ENCODE measurements at places on chromosomes 12 and 14. TPM values are rescaled to one million over a fixed set of nuclear protein-coding genes. Genes with fewer than 3 reads are reported as not detected.

GRCh38 chr12:52534482-52534881 lies 14.3 kb upstream of the KRT5 start:
- no peak for DNase-seq

- DNase-seq: no peak
Observed at GRCh38 chr12:85466890-85467289, 186.9 kb downstream of the ALX1 start.

GRCh38 chr14:39722547-39723273 lies 290.5 kb upstream of the FBXO33 start:
- no peak for DNase-seq

DNA sequence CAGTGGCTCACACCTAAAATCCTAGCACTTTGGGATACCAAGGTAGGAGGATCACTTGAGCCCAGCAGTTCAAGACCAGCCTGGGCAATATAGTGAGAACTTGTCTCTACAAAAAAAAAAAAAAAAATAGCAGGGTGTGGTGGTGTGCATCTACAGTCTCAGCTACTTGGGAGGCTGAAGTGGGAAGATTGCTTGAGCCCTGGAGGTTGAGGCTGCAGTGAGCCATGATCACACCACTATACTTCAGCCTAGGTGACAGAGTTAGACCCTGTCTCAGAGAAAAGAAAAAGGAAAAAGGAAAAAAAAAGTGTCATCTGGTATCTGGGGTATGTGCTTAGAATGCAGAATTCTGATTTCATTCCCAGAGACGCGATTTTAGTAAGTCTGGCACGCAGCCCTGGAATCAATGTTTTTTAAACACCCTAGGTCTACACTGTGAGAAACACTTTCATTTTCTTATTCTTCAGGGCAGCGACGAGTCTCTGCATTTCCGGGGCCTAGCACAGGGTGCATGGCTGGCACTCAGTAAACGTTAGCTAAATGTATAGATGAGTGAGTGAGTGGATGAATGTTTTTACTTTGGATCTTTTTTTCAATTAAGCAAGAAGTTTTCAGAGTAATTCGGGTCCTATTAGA lies 243.8 kb upstream of the PWP1 start:
- no peak for DNase-seq

DNA sequence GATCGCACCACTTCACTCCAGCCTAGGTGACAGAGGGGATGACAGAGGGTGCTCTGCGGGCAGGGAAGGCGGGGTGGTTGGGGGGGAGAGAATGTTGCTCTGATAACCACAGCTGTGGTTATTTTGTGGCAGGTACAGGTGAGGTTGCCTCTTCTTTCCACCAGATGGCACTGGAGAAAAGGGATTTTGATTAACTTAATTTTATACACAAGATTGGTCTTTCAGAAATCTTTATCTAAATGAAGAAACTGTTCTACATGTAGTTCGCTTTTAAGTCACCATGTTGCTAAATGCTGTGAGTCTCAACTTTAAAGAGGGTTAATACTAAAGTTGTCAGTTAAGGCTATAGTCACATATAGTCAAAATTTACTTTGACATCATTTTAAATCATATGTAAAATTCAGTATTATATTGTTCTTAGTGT lies 25.7 kb downstream of the FGF23 start:
- no peak for DNase-seq

DNA sequence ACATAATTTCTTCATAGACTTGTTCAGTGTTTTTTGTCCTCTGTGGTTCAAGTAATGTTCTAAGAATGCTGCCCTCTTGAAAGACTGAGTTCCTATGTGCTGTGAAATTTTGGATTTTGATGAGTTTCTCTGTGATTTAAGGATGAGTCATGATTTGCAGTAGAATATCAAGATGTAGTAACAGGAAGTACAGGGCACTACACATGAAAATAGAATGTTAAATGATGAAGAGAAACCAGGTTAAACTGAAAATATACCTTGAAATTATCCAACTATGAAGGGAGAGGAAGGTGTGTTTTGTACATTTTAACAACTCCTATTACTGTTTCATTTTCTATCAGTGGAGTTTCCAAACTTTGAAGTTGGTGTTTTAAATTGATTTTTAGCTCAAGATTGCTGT lies 4.8 kb downstream of the ELK3 start:
- no peak for DNase-seq

DNA sequence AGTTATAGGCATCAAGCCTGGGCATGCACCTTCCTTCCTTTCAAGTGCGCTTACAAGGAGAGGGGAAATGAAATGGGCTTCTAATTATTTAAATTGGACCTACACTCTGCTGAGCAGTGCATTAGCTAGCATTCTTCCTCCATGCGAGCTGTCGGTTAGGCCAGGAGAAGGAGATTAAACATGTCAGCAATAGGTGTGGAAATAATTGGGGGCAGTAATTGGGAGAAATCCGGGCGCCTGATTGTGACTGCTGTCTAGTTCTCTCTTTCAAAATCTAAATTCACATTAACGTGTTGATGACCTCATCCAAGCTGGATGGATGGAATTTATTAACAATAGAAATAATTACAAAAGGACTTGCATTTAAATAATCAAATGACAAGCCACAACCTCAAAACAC lies 86.2 kb upstream of the SEL1L start:
- no peak for DNase-seq

- no peak for DNase-seq
Observed at GRCh38 chr12:25252946-25253345, 2.2 kb upstream of the KRAS start.

DNA sequence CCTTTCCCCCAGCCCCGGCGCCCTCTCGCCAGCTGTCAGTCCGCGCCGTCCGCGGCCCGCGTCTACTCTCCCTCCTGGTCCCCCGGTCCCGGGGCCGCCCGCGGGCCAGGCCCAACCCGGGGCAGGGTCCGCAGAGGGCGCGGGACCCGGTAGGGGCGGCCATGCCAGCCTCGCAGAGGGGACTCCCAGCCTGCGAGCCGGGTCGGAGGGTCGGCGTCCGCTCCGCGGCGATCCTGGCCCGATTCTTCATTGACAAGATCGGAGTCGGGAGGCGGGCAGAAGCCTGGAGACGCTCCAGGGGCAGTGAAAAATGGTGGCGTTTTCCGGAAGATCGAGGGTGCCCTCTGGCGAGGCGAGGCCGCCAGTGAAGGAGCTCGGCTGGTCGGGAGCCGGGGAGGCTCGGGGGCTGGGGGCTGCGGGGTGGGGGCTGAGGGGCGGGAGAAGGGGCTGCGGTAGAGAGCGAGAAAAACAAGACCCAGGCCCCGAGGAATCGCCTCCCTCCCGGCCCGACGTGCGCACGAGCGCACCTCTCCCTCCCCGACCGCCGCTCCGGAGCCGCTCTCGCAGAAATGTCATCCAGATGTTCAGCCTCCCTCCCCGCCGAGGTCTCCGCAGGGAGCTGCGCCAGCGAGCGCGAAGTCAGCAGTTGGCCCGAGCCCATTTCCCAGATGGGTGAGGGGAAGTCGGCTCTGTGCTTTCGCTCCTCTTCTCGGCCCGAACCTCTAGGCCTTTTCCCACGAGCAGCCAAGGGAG lies 647 bp upstream of the TGFB3 start:
- peak; percentile 89 for DNase-seq

DNA sequence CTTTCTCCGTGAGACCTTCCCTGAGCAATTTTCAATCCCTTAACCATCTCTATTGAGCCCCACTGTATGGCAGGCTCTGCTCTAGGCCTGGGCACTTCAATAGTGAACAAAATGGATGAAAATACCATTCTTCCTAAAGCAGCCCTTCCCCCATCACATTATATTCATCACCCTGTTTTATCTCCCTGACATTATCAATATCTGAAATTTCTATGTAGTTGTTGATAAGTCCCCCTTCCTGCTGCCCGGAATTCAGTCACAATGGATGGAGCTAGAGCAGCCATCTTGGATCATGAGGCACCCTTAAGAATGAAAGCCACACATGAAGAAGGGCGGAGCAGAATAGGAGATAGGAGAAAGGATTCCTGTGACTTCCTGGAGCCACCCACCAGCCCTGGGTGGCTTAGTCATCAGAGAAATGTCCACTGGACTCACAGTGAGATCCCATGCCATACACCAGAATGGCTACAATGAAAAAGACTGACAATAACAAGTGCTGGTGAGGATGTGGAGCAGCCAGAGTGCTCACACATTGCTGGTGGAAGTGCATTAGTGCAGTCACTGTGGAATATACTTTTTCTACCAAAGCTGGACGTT lies 33.9 kb downstream of the SCARB1 start:
- DNase-seq: no peak

- DNase-seq: no peak
Observed at GRCh38 chr12:52234223-52234810, 1.3 kb downstream of the KRT7 start.

- DNase-seq: no peak
Observed at GRCh38 chr14:74429221-74429691, 3.2 kb upstream of the SYNDIG1L start.

DNA sequence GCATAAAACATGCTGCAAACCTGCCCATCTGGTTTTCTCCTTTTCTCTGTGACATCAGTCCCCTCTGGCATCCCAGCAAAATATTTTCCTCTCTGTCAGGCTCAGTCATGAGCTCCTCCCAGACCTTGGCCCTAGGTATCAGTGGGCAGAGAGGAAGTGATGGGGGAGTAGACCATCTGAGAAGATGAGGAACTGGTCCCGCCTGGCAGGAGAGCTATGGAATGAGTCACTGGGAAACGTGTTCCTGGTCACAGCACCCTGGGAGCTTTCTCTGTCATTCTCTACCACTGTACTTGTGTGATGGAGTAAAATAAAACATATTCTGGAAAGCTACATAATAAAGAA lies 5.0 kb upstream of the SRSF9 start:
- peak; percentile 34 for DNase-seq

DNA sequence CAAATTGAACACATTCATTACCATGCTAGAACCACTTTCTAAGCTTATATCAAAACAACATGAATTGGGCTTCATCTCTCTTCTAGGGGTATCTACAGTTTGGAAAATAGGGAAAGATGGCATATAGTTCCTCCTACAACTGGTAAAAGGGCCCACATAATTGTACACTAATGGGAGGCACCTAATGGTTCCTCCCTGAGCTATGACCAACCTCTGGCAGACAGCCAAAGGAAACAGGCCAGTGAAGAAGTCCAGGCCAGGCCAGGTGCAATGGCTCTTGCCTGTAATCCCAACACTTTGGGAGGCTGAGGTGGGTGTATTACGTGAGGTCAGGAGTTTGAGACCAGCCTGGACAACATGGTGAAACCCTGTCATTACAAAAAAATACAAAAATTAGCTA lies 23.2 kb upstream of the APOF start:
- no peak for DNase-seq

- DNase-seq: no peak
Observed at GRCh38 chr12:113990250-113991223, 24.4 kb upstream of the RBM19 start.

DNA sequence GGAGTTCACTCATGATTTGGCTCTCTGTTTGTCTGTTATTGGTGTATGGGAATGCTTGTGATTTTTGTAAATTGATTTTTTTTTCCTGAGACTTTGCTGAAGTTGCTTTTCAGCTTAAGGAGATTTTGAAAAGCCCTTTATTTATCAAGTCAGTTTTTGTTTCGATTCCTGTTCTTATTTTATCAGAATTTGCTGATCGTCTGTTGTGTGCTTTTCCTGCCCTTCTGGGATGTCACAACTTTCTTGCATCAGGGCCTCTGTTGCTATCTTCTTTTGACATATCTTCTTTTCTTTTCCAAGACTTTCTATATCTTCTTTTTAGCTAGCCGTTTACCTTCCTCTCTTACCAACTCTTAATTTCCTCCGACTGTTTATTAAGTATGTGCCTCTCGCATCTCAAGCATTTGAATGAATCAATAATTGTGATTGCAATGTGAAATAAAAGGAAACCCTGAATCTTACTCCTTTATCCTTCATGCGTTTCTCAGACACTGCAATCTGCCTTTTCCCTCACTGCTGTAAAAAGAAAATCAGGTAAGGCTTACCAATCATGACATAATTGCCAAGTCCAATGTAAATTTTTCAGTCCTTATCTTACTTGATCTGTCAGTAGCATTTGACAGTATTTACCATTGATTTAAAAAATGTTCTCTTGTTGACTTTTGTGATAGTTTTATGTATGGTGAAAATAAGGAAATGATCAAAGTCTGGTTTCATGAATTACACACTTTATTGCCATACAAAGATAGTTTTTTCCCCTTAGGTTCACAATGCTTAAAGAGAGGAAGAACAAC lies 53.0 kb downstream of the ETNK1 start:
- DNase-seq: no peak

DNA sequence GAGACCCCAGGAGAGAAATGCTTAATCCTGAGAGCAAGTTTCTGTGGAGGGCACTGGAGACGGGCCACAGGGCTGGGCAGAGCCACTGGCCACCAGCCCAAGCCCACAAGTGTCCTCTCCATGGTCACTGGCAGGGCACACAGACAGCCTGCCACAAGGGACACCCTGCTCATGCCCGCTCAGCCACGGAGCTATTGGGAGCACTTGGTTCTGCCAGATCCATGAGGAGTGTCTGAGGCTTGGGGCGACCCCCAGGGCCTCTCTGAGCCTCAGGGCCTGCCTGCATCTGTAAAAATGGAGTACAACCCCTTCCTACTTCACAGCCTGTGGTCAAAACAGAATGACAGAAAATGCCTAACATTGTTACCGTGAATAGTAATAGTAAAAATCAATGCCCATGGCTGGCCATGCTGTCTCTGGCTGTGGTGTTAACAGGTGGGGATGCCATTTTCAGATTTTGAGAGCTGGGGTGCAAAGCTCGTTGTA lies 3.2 kb downstream of the PGF start:
- no peak for DNase-seq

DNA sequence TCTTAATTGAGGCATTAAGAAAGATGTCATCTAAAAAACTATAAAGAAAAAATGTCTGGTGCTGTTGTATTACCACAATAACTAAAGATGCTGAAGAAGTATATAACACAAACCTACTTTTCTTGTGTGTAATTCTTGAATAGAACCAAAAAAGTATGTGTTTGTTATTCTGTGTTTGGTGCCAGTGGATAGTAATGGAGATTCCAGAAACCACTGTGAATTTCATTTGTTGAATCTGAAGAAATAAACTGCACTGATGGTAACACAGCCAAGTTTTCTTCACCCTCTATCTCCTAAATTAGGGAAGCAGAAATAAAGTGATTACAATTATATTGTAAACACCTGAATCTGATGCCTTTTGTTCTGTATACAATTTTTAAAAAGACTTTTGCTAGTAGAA lies 13.1 kb upstream of the KERA start:
- DNase-seq: no peak

DNA sequence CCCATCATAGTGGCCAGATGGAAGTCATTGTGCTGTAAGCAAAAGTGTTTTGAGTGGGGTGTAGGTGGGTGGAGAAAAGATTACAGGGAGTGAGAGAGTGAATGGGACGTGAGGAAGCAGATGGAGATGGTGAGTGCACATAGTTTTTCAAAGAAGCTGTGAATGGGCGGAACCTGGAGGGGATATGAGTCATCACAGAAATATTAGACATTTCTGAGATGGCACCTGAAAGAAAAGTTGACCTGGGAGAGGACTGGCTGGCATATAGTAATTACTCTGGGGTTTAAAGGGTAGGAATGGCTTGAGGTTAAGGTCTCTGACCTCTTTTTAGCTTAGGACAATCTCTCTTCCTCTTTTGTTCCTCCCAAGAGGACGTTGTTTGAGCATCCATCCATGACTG lies 50.5 kb downstream of the ANO4 start:
- DNase-seq: no peak

- DNase-seq: peak; percentile 21
Observed at GRCh38 chr14:51704545-51704944, 52.8 kb downstream of the FRMD6 start.

Gene AVPR1A
- 2.5 TPM for total RNA-seq

Gene CLEC4D
- 0.21 TPM for total RNA-seq

Gene BCL2L2
- total RNA-seq: 47.7 TPM

Gene HCAR3
- total RNA-seq: 0.29 TPM

Gene FMNL3
- total RNA-seq: 12.2 TPM
